ENCODE measurements at places on chromosomes 11 and 22.

- no peak for DNase-seq
These were observed 14.0 kb downstream of the LRFN4 start for GRCh38 chr11:66870616-66871520.

- no peak for DNase-seq
These were observed 9.7 kb upstream of the EFCAB6 start for GRCh38 chr22:43821606-43822425.

DNA sequence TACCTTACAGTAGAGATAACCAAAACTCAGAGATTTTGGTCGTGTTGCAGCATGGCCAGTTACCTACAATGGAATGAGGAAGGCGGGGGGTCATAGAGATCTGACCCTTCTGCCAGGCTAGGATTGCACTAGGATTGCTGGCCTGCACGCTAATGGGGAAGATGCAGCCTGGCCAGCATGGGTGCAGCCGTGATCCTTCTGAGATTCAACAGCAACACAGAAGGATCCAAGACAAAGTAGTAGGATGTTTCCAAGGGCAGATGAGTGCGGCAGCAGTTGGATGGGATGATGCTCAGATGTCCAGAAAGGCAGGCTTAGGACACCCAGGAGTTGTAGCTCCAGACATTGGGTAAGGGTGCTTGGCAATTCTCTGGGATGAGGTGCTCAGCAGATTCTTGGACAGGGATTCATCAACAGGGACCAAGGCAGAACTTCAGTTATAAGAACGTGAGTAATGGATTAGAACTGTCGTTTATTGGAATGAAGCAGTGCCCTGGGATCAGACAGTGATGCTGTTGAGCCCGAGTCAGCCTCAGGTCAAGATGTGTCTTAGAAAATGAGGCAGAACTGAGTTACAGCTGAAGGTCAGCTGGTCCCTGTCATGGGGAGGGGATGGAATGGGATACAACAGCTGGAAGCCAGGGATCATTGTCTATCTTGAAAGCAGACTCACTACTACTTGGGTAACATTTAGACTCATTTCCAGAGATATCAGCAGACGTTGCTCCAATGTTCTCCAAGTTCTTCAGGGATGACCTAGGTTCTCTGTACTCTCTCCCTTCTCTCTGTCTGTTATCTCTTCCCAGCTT, 71.0 kb downstream of the PARVA start:
- no peak for DNase-seq

GRCh38 chr22:19081351-19081750, 40.9 kb downstream of the DGCR2 start:
- DNase-seq = no peak
